ENCODE measurements at places on chromosomes 7 and 10. TPM values are rescaled to one million over a fixed set of nuclear protein-coding genes. Genes with fewer than 3 reads are reported as not detected.

GRCh38 chr10:48564466-48565160 is 40.3 kb downstream of the ARHGAP22 start:
- H3K4me3 ChIP-seq = no peak overlapping the region
- no peaks in the 10 kb centered on the region for H3K4me1 ChIP-seq
- H3K27ac ChIP-seq = no peak overlapping the region
- no peaks in the 10 kb centered on the region for H3K27me3 ChIP-seq
- DNase-seq = no peak
- no peaks in the 10 kb centered on the region for H3K36me3 ChIP-seq

DNA sequence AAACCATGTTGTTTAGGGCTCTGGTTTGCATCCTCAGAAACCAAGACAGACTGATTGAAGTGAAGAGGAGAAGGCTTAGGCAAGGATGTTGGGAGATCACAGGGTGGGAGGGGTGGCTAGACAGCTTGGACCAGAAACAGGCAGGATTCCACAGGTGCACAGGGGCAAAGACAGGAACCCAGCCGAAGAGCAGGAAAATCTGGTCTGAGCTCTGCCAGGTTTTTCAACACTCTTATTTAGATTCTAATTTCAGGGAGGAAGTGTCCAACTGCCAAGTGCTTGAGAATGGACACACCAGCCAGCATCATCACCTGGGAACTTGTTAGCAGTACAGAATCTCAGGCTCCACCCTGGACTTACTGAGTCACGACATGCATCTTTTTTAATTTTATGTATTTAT is 93.8 kb downstream of the MARCHF5 start:
- no peaks in the 10 kb centered on the region for H3K36me3 ChIP-seq
- H3K27ac ChIP-seq = no peak overlapping the region
- H3K27me3 ChIP-seq = peaks cover 7% of the 10 kb centered on the region
- H3K4me1 ChIP-seq = no peaks in the 10 kb centered on the region
- no peak for DNase-seq

GRCh38 chr10:132590752-132591121 is 53.1 kb downstream of the INPP5A start:
- H3K4me3 ChIP-seq = no peak overlapping the region
- no peak for DNase-seq
- no peaks in the 10 kb centered on the region for H3K27me3 ChIP-seq
- no peaks in the 10 kb centered on the region for H3K36me3 ChIP-seq

GRCh38 chr10:33176688-33177087 is 157.8 kb downstream of the NRP1 start:
- no peaks in the 10 kb centered on the region for H3K27me3 ChIP-seq
- H3K4me1 ChIP-seq = peaks cover 17% of the 10 kb centered on the region
- DNase-seq = no peak
- no peak overlapping the region for H3K4me3 ChIP-seq
- H3K36me3 ChIP-seq = peaks cover 14% of the 10 kb centered on the region
- H3K27ac ChIP-seq = no peak overlapping the region

- no peaks in the 10 kb centered on the region for H3K27me3 ChIP-seq
- no peaks in the 10 kb centered on the region for H3K4me1 ChIP-seq
- no peak for DNase-seq
- H3K36me3 ChIP-seq = peaks cover 42% of the 10 kb centered on the region
- no peak overlapping the region for H3K4me3 ChIP-seq
- H3K27ac ChIP-seq = no peak overlapping the region
Measured at GRCh38 chr7:149846436-149847046, 8.4 kb downstream of the ZNF862 start.

DNA sequence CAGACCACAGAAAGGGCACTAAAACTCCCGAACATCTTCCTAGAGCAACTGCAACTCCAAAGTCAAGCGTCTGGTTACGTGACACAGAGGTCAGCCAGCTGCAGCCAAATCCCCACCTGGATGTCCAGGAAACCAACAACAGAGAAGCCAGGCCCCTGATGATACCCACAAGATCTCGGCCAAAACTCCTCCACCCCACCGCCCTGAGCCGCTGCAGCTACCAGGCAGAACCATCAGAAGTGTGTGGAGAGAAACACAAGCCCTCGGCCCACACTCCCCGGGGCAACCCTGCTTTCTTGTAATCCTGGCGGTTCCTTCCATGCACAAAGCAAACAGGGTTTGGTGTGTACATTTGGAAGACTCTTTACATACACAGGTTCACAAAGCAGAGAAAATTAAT is 8.7 kb downstream of the CHST15 start:
- no peaks in the 10 kb centered on the region for H3K36me3 ChIP-seq
- DNase-seq = no peak
- H3K27me3 ChIP-seq = no peaks in the 10 kb centered on the region
- H3K4me3 ChIP-seq = no peak overlapping the region
- peaks cover 10% of the 10 kb centered on the region for H3K4me1 ChIP-seq
- no peak overlapping the region for H3K27ac ChIP-seq

- H3K27me3 ChIP-seq = no peaks in the 10 kb centered on the region
- H3K36me3 ChIP-seq = no peaks in the 10 kb centered on the region
- H3K4me3 ChIP-seq = no peak overlapping the region
- no peak overlapping the region for H3K27ac ChIP-seq
Measured at GRCh38 chr10:48976196-48976595, 36.6 kb upstream of the LRRC18 start.

GRCh38 chr7:1087952-1088920 is at the start of gene GPER1:
TSS of gene GPER1 (plus strand) at chr7:1088113. CDS start at chr7:1091729, 3,616 bp downstream.
- peak within 1 kb of the TSS; percentile 60 for H3K27ac ChIP-seq
- H3K36me3 ChIP-seq = no peaks in the 10 kb centered on the region
- peak within 1 kb of the TSS; percentile 66 for H3K4me3 ChIP-seq
- no peaks in the 10 kb centered on the region for H3K27me3 ChIP-seq
- DNase-seq = no peak

DNA sequence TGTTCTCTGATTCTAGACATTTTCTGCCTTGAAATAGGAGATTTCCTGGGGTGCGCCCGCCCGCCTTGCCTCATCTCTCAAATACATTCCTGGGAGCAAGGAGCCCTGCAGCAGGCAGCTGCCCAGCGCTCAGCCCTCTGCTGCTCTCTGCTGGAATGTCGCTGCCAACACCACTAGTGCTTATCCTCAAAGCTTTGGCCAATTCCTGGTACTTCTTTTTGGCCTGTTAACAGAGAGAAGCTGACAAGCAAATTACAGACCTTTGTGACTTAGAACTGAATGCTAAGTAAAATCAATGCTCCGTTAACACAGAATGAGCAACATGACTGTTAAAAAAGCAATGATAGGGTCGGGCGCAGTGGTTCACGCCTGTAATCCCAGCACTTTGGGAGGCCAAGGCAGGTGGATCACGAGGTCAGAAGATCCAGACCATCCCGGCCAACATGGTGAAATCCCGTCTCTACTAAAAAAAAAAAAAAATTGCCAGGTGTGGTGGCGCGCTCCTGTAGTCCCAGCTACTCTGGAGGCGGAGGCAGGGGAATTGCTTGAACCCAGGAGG is 41.9 kb upstream of the SYPL1 start:
- H3K4me1 ChIP-seq = peaks cover 11% of the 10 kb centered on the region
- peak; percentile 92 for DNase-seq
- no peaks in the 10 kb centered on the region for H3K36me3 ChIP-seq
- no peak overlapping the region for H3K4me3 ChIP-seq
- H3K27me3 ChIP-seq = no peaks in the 10 kb centered on the region

GRCh38 chr7:25068502-25069213 is 56.4 kb downstream of the CYCS start:
- H3K27me3 ChIP-seq = no peaks in the 10 kb centered on the region
- no peaks in the 10 kb centered on the region for H3K36me3 ChIP-seq
- no peak overlapping the region for H3K27ac ChIP-seq
- DNase-seq = no peak
- H3K4me3 ChIP-seq = no peak overlapping the region

- H3K27ac ChIP-seq = no peak overlapping the region
- H3K4me1 ChIP-seq = no peaks in the 10 kb centered on the region
- DNase-seq = no peak
- no peak overlapping the region for H3K4me3 ChIP-seq
Measured at GRCh38 chr7:37908221-37908788, 8.3 kb downstream of the SFRP4 start.

DNA sequence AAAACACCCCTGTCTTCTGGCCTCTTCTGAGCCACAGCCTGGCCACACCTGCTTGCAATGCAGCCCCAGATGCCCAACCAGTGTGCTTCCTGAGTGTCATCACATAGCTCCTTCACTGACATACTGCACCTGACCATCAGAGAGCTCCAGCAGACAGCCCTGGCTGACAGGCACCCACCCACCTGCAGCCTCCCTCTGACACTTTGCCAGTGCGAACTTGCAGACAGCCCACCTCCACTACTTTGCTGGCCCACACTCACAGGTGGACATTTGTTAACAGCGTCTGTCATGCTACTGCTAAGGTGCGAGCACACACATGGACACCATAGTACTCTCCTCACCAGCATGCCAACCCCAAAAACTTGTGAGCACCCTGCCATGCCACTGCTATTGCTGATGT is 740.1 kb downstream of the DNAJB9 start:
- H3K27ac ChIP-seq = no peak overlapping the region
- H3K4me1 ChIP-seq = no peaks in the 10 kb centered on the region
- H3K36me3 ChIP-seq = no peaks in the 10 kb centered on the region
- H3K27me3 ChIP-seq = no peaks in the 10 kb centered on the region
- no peak for DNase-seq

DNA sequence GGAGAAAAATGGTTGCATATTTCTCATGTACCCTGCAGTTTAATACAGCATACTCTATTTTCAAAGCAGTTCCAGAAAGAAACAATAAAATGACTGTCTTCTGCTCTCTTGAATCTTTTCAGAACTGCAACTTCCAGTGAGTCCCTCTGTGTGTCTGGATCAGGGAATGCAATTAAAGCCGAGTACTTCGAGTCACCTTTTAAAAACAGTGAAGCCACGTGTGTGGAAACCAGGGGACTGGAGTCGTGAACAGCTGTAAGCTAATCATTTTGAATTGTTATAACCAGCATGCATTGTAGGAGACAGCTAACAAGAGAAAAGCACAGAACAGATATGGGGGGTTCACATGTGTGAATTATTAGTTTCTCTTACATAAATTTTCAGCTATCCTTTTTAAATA is 109.1 kb downstream of the CPED1 start:
- peaks cover 2% of the 10 kb centered on the region for H3K4me1 ChIP-seq
- DNase-seq = no peak
- no peak overlapping the region for H3K27ac ChIP-seq
- H3K27me3 ChIP-seq = no peaks in the 10 kb centered on the region
- no peaks in the 10 kb centered on the region for H3K36me3 ChIP-seq
- no peak overlapping the region for H3K4me3 ChIP-seq

DNA sequence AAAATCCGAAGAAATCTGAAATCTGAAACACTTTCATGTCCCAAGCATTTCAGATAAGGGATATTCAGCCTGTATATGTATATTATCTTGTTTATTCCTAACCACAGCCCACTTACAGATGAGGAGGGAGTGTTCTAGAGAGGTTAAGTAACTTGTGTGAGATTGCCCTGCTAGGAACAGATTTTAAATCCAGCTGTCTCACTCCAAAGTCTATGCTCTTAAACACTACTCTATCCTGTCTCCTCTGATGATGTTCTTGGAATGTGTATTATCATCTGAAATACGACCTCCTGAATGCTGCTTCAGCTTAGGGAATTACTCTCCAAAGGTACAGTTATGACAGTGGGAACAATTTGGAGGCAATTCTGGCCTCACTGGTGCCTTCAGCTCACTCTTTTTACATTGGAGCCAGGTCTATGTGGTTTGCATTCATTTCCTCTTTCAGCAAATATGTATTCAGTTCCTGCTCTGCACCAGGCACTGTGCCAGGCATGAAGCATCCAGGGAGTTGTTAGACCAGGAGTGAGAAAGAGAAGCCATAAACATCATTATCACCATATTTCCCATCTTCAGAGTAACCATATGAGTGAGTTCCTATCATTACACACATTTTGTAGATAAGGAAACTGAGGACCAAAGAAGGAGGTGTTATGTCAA is 70.2 kb downstream of the NOC3L start:
- no peaks in the 10 kb centered on the region for H3K36me3 ChIP-seq
- no peaks in the 10 kb centered on the region for H3K27me3 ChIP-seq
- H3K4me3 ChIP-seq = no peak overlapping the region
- no peak for DNase-seq
- H3K4me1 ChIP-seq = peaks cover 14% of the 10 kb centered on the region

DNA sequence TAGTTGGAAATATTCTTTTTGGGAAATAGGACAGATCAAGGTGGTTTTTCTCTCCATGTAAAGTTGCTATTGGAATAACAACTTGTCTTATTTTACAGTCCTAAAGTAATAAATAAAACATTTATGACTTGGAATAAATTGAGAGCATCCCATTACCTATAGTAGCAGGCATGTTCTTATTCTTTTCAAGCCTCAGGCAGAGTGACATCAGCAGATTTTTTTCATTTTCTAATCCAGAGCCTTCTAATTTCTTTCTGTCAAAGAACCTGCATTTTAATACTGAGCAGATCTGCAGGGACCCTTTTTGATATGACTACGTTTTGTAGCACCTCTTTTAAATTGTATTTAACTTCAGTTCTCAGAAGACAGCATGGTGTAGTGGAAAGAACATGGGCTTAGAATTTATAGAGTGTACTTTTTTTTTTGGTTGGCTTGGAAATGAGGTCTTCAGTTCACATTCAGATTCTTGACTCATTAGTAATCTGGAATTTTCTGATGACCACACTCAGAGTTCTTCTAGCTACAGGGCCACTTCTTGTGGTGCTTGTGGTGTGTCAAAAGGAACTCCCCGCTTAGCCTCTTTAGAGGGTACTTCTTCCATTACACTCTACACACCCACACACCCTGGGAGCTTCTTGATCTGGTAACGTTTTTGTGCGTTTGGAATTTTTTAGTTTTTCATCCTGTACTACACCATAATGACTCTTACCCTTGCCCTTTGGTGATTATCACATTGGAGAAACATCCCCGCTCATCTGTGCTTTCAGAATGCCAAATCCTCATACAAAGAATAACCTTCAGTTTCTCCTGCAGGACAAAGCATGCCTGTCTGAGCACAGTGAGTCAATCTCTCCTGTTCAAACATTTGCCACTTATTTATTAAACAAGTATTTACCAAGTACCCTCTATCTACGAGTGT is 34.6 kb downstream of the AGK start:
- H3K36me3 ChIP-seq = peaks cover 20% of the 10 kb centered on the region
- no peaks in the 10 kb centered on the region for H3K27me3 ChIP-seq
- no peaks in the 10 kb centered on the region for H3K4me1 ChIP-seq
- no peak overlapping the region for H3K27ac ChIP-seq
- DNase-seq = no peak
- H3K4me3 ChIP-seq = no peak overlapping the region

Gene ZNF503
- total RNA-seq = 10.4 TPM

Gene IFIT3
- total RNA-seq = 22.4 TPM

Gene SMKR1
- total RNA-seq = not detected

Gene RSPH10B
- total RNA-seq = 2.6 TPM
